ENCODE measurements at places on chromosomes 5 and 9.

GRCh38 chr5:75322066-75322465 is 15.0 kb upstream of the HMGCR start:
- no peak for DNase-seq

DNA sequence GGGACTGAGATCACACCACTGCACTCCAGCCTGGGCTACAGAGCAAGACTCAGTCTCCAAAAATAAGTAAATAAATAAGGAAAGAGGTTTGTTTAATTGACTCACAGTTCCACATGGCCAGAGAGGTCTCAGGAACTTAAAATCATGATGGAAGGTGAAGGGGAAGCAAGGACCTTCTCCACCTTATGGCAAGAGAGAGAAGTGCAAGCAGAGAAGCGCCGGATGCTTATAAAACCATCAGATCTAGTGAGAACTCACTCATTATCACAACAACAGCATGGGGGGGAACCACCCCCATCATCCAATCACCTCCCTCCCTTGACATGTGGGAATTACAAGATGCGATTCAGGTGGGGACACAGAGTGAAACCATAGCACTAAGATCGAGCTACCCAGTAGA is 22.8 kb upstream of the RGMB start:
- no peak for DNase-seq

DNA sequence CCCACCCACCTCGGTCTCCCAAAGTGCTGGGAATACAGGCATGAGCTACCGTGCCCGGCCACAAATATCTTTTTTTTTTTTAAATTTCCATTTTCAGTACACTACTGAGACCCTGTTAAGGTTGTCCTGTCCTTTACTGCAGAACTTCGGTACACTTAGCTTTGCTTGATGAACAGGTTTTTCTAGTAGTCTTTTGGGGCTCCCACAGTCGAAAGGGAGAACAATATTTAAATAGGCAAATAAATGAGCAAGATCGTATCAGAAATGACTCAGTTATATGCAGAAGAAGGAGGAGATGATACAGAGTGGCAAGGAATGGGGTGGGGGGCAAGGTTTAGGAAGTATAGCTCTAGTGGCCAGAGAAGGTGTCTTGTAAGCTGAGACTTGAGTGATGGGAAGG is 52.7 kb downstream of the MSX2 start:
- DNase-seq: no peak

- DNase-seq: no peak
Measured at GRCh38 chr9:133978226-133978898, 13.8 kb downstream of the VAV2 start.

- no peak for DNase-seq
Measured at GRCh38 chr9:94823710-94824109, 97.2 kb downstream of the AOPEP start.

GRCh38 chr5:6634788-6635430 is 1.7 kb downstream of the SRD5A1 start:
- no peak for DNase-seq

DNA sequence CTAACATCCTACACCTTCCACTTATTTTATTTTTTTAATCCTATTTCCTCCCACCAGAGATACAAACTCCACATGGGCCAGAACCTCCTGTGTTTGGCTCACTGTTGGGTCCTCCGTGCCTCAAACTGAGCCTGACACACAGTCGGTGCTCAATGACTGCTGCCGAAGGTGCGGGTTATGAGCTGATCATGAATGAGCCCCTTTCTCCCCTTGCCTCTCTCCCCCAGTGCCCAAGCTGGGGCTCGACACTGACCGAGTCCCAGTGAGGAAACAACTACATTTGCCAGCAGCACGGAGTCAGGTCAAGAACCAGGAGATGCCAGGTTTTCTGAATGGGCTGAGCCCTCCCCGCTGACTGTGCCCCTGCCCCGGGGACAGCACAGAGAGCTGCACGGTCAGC is 45.0 kb downstream of the SARDH start:
- no peak for DNase-seq

- DNase-seq: peak; percentile 64
Measured at GRCh38 chr5:72818866-72819534, 2.5 kb downstream of the TNPO1 start.

- DNase-seq: peak; percentile 56
Measured at GRCh38 chr9:5326893-5327548, 12.7 kb downstream of the RLN1 start.

DNA sequence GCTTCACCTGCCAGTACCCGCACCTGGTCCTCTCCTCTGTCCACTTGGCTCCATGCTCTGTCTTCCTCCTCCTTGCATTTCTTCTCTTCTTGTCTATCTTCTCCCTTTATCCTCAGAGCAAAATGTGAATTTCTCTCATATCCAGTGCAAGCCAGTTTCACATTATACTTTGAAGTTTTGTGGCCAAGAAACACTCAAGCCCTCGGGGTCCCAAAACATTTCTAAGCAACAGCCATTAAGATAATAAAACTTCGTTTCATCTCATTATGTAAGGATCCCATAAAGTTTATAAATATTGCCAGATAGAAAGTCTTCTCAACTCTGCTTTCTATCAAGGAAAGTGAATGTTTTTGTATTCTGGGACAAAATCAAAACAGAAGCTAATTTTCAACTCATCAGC is 178.8 kb downstream of the SNX18 start:
- no peak for DNase-seq

GRCh38 chr5:128083811-128084227 is 253 bp downstream of the SLC12A2 start:
- DNase-seq: no peak

DNA sequence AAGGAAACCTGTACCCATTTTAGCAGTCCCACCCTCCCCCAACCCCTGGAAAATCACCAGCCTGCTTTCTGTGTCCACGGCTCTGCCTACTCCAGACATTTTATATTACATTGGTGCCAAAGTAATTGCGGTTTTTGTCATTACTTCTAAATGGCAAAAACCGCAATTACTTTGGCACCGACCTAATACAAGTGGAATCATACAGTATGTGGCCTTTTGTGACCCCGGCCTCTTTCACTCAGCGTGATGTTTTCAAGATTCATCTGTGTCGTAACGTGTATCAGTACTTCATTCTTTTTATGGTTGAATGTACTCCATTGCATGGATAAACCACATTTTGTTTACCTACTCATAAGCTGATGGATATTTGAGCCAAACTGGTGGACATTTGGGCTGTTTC is 9.7 kb upstream of the ORM1 start:
- DNase-seq: no peak

DNA sequence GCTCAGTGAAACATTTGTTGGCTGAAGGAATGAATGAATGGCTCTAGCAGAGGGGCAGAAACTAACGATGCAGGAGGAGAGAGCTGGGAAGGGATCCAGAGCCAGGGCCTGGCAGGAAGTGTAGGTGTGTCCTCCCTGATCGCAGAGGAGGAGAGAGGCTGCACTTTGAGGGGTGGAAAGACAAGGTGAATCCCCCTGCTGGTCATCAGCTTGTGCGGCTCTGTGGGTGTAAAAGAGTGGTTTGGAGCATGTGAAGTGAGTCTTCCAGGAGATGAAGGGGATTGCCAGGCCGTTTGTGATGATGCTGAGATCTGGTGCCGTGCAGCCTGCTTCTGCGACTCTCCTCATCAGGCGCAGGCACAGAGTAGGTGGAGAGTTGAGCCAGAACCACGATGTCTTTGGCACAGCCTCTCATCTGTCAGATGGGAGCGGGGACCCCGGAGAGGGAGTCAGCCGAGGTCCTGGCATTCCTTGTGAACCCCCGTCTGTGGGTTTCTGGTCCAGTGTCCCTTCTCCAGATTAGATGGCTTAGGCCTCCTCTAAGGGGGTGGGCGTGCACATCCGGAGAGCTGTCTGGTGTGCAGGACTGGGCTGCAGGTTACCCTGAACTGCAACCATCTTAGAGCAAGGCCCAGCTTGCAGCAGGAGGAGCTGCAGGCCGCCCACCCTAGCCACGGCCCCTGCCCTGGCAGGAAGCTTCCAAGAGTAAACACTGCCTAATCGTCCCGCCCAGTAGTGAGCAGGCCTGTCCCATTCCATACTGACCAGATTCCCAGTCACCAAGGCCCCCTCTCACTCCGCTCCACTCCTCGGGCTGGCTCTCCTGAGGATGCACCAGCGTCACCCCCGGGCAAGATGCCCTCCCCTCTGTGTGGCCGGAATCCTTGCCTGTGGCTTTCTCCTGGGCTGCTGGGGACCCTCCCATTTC is at the start of gene ADAMTS13:
TSS of gene ADAMTS13 (plus strand) at position 753 of the 928 bp plus-strand sequence. CDS start at position 830, 77 bp downstream.
- peak; percentile 24 for DNase-seq

DNA sequence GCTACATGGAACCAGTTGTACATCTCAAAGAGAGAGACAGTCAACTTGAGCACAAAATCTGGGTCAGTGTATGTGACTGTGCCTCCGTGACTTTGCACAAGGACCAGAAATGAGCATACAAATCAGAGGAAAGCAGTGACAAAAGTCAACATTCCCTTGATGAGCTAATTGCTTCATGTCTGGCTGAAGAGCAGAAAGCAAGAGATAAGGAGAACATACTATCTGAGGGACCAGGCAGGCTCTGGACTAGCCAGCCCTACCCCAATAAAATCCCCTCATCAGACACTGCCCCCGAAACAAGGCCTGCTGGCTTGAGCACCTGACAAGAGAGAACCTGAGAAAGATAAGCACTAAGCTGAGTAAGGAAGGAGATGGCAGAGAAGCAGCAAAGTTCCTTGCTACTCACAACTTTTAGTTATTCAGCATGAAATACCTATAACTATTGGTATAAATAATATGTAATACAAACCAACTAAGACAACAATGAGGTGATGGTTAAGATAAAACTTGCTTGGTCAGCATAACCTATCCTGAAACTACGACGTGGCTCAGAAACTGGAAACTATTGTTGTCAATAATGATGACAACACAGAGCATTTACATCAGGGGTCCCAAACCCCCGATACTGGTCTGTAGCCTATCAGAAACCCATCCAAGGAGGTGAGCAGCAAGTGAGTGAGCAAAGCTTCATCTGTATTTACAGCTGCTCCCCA is 9.5 kb downstream of the SIL1 start:
- no peak for DNase-seq

DNA sequence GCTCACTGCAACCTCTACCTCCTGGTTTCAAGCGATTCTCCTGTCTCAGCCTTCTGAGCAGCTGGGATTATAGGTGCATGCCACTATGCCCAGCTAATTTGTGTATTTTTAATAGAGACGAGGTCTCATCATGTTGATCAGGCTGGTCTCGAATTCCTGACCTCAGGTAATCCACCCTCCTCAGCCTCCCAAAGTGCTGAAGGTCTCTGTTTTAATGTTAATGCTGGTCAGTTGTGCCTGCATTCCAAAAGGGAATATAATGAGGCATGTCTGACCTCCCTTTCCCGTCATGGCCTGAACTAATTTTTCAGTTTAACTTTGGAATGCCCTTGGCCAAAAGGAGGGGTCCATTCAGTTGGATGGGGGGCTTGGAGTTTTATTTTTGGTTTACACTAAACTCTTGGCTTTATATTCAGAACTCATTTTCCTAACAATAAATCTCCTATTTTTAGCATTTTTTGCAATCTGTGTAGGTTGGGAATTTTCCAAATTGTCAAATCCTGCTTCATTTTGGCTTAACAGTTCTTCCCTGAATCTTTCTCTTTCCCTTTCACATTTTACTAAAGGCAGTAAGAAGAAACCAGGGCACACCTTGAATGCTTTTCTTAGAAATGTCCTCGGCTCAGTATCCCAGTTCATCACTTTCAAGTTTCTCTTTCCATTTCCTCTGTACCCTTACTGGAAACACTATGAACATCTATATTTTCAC is 1175.5 kb downstream of the MAT2B start:
- DNase-seq: no peak

DNA sequence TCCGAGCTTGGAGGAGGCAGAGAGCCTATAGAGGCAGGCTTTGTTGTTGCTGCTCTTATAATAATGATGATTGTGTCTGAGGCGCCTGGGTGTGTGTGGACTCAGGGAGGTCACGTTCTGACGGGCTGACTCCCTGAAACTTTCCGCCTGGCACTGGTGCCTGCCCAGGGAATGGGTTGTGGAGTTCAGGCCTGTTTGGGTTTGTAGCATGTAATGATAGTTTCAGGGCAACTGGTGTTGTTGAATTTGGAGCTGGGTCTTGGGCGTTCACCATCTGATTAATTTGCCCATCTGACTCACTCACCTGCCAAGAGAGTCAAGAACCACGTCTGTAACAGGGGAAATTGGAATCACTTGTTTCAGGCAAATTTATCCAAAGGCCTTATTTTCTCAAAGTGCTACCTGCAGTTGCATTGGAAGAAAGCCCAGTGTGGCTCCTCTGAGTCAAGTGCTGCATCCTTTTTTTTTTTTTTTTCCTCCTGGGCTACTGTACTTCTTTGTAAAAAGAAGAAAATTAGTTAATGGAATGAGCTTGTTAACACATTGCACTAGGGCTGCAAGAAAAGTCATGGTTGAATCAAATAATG is 386.5 kb downstream of the GADD45G start:
- DNase-seq: no peak

- DNase-seq: no peak
Measured at GRCh38 chr5:17882760-17883488, 248.7 kb downstream of the TAF11L14 start.

DNA sequence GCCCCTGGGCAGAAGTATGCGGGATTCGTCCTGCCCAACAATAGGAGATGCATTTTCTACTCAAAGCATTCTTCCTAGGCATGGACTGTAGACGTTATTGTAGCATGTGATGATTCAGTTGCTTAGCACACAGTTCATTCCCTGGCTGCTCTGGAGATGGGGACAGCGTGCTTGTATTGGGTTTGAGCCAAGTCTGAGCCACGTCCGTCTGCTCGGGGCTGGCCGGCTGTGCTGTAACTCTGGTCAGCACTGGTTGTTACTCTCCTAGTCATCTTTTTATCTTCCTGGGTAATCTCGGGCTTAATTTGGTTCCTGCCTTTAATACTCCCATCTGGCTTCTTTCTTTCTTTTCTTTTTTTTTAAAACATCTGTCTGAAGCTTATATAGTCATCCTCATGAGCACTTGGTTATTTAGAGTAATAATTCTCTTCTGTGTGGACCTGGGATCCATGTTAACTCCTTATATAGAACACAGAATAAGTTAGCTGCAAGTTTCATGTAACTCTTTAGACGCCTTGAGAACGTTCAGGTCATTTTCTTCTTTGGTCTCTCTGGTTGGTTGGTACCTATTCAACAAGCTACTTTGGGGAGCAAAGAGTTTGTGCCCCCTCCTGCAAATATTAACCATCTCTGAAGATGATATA is 118.8 kb upstream of the RPS23 start:
- no peak for DNase-seq

DNA sequence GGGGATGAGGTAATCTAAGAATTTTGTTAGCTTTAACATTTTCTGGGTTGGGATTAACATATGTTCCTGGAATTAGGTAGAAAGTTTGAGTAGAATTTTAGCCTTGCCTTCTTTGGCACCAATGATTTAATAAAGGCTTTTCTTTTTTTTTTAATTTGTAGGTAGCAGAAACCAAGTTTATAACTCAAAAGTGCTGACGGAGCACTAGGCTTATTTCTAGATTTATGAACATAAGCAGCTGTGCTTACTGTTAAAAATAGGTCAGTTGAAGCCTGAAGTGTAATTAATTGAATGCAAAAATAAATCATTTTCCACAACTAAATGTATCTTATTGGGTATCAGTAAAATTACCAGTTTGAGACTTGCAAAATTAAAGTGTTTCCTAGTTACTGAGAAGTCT is 62.4 kb downstream of the TAF11L14 start:
- DNase-seq: no peak

DNA sequence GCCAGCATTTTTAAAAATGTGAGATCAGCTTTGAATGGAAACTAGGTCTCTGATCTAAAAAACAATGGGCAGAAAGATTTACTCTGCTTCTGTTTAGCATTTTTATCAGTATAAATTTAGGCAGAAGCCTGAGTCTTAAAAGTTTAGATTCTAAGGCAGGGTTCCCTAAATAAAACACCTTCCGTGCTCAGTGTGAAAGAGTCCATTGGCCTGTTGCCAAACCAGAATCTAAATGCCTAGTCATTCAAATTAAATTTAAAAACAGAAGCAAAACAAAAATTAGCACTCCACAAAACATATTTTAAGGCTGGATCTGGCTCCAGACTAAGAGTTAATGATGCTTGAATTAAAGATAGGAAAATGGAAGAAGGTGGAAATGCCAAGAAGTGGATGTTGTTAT is 4.5 kb downstream of the TYRP1 start:
- no peak for DNase-seq

Measured in CD4-positive, alpha-beta T cell treated with Interleukin-12 subunit alpha and Interleukin-12 subunit beta, for 1 hour (primary cell).